ENCODE measurements at places on chromosomes 5 and 9. TPM values are rescaled to one million over a fixed set of nuclear protein-coding genes. Genes with fewer than 3 reads are reported as not detected.

- no peak overlapping the region for H3K4me3 ChIP-seq
- no peak overlapping the region for H3K27ac ChIP-seq
- H3K4me1 ChIP-seq = peaks cover 17% of the 10 kb centered on the region
- H3K27me3 ChIP-seq = no peaks in the 10 kb centered on the region
Measured at GRCh38 chr9:4704129-4704528, 24.8 kb downstream of the CDC37L1 start.

- no peak overlapping the region for H3K4me3 ChIP-seq
- H3K27ac ChIP-seq = no peak overlapping the region
- DNase-seq = no peak
- no peaks in the 10 kb centered on the region for H3K36me3 ChIP-seq
- no peaks in the 10 kb centered on the region for H3K4me1 ChIP-seq
- H3K27me3 ChIP-seq = no peaks in the 10 kb centered on the region
Measured at GRCh38 chr5:97918057-97918456, 735.0 kb upstream of the RIOK2 start.

Gene PCDHB9
- total RNA-seq = not detected

Gene IL13
- total RNA-seq = 0.44 TPM

DNA sequence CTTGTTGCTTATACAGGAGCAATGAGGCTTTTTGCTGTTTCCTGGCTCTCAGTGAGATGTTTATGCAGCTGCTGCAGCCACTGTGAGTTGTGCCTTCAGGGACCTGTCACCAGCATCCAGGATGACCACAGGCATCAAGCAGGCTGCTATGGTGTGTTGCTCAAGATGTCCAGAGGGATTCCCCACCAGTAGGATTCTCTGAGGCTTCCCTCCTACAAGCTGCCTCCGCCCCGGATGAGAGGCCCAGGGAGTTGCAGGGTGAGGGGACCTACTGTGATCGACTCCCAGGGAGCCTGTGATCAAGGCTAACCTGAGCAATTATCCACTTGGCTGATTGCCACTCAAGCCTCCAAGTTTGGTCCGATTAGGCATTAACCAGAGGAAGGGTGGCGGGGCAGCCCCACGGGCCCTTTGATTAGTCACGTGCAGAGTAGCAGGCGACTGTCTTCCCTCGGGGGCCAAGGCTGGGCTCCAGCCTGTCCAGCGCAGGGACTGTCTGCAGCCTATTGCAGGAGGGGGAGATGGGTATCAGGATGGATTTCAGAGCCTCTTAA is 1.8 kb upstream of the FAT2 start:
- no peaks in the 10 kb centered on the region for H3K27me3 ChIP-seq
- no peaks in the 10 kb centered on the region for H3K36me3 ChIP-seq
- H3K4me1 ChIP-seq = peaks cover 1% of the 10 kb centered on the region

GRCh38 chr9:27659001-27659400 is 85.7 kb upstream of the C9orf72 start:
- H3K27ac ChIP-seq = no peak overlapping the region
- no peak overlapping the region for H3K4me3 ChIP-seq
- H3K36me3 ChIP-seq = no peaks in the 10 kb centered on the region
- DNase-seq = no peak

GRCh38 chr5:59656351-59657254 is 236.9 kb downstream of the PDE4D start:
- no peak overlapping the region for H3K27ac ChIP-seq
- H3K4me3 ChIP-seq = no peak overlapping the region
- H3K27me3 ChIP-seq = no peaks in the 10 kb centered on the region
- peaks cover under 1% of the 10 kb centered on the region for H3K4me1 ChIP-seq
- no peak for DNase-seq
- no peaks in the 10 kb centered on the region for H3K36me3 ChIP-seq

DNA sequence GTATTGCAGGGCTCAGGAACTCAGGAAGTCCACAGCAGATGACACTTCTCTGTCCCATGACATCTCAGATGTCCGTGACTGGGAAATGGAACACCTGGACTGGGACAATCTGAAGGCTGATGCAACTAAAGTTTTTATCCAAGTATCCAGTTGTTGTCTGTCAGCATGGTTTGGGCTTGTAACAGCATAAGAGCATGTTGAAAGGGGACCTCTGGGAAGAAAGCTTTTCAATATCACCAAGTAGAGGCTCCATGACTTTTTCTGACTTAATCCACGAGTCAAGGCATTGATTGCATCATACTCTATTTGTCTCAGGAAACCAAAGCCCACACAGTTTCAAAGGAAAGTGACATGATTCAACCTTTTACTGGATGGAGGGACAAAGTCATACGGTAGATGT is 807.7 kb downstream of the MTRR start:
- H3K4me1 ChIP-seq = no peaks in the 10 kb centered on the region
- no peak overlapping the region for H3K4me3 ChIP-seq
- H3K27me3 ChIP-seq = no peaks in the 10 kb centered on the region
- no peaks in the 10 kb centered on the region for H3K36me3 ChIP-seq

Gene WNK2
- 0.89 TPM for total RNA-seq

GRCh38 chr5:150541895-150542294 is 34.0 kb downstream of the NDST1 start:
- H3K36me3 ChIP-seq = peaks cover 6% of the 10 kb centered on the region
- DNase-seq = no peak
- H3K4me1 ChIP-seq = no peaks in the 10 kb centered on the region
- no peaks in the 10 kb centered on the region for H3K27me3 ChIP-seq
- H3K27ac ChIP-seq = no peak overlapping the region

- H3K36me3 ChIP-seq = peaks cover 49% of the 10 kb centered on the region
- H3K4me3 ChIP-seq = no peak overlapping the region
- H3K4me1 ChIP-seq = peaks cover 15% of the 10 kb centered on the region
- H3K27me3 ChIP-seq = no peaks in the 10 kb centered on the region
- H3K27ac ChIP-seq = no peak overlapping the region
Measured at GRCh38 chr5:37738865-37739488, 100.9 kb downstream of the GDNF start.

GRCh38 chr5:45508135-45508534 is 188.0 kb downstream of the HCN1 start:
- H3K4me1 ChIP-seq = no peaks in the 10 kb centered on the region
- H3K27me3 ChIP-seq = no peaks in the 10 kb centered on the region
- H3K36me3 ChIP-seq = no peaks in the 10 kb centered on the region

DNA sequence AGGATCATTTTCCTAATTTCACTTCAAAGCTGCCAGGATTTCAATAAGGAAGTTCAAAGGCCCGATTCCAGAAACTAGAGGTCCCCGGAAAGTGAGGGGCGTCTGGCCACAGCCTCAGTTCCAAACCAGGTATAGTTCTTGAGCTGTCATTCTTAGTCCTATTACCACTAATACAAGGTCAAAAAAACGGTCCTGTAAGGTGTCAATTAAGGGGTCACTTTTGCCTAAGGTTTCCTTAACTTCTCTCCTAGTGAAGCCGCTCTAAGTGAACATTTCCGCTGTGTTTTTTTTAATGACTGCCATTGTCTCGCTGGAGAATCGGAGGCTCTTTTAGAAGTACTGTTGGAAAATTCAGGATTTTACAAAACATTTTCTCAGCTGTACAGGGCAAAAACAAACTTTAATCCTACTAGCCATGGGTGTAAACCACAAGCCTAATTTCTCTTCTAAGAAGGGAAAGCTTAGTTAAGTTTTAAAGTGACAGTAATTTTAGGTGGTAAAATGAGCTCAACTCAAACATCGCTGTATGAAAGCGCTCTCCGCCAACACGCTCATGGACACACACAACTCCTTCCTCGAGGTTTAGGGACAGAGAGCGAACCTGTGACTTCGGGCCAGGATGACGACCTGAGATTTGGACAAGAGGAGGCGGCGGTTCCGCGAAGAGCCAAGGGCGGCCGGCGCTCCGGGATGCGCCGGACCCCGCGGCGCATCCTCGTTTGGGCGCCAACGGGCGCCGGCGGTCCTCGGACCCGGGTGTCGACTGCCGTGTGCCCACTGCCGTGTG is 76.7 kb upstream of the IFNE start:
- peak; percentile 24 for DNase-seq
- H3K4me1 ChIP-seq = peaks cover 49% of the 10 kb centered on the region
- H3K27ac ChIP-seq = peak overlapping the region; percentile 62
- peaks cover 4% of the 10 kb centered on the region for H3K36me3 ChIP-seq
- peaks cover 20% of the 10 kb centered on the region for H3K27me3 ChIP-seq

GRCh38 chr5:123543438-123543837 is 31.5 kb downstream of the CSNK1G3 start:
- H3K36me3 ChIP-seq = peaks cover 2% of the 10 kb centered on the region
- H3K27ac ChIP-seq = no peak overlapping the region
- no peak overlapping the region for H3K4me3 ChIP-seq
- peaks cover 48% of the 10 kb centered on the region for H3K4me1 ChIP-seq

GRCh38 chr9:104276709-104277245 is 182.7 kb downstream of the SMC2 start:
- peaks cover 4% of the 10 kb centered on the region for H3K27me3 ChIP-seq
- no peak overlapping the region for H3K4me3 ChIP-seq
- no peaks in the 10 kb centered on the region for H3K4me1 ChIP-seq
- H3K27ac ChIP-seq = no peak overlapping the region

DNA sequence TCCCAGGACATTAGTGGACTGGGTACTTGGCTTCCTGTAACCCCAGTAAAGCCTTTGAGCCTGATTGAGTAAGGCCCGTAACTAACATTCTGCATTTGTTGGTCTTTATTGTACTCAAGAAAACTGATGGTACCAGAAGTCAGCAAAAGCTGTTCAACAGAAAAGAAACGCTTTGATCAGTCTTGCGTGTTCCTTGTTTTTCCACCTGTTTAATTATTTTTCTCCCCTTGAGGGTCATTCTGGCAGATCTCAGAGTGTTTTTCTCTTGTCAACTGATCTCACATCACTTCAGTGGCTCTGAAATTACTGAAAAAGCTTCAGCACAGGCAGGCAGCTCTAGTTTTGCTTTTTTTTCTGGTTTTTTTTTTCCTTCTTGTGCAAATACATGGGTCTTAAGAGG is 6.1 kb upstream of the TMEM268 start:
- peaks cover 8% of the 10 kb centered on the region for H3K4me1 ChIP-seq
- DNase-seq = no peak
- H3K36me3 ChIP-seq = peaks cover 33% of the 10 kb centered on the region
- no peak overlapping the region for H3K4me3 ChIP-seq

DNA sequence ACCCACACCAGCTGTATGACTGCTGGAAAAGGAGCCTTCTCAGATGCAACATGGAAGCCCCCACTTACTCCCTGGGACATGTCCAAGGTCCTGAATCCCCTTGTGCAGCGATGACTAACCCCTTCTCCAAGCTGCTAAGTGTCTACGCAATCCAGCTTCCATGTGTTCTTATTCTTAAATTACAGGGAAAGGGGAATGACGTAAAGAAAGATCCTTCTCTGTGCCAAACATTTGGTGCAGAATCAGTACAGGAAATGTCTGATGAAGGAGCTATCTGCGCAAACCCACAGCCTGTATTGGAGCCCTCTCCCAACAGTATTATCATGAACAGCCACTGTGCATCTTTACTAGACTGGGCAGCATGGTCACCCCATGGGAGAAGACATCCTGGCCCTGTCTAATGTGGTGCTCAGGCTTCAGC is 183.2 kb downstream of the FRMD3 start:
- H3K36me3 ChIP-seq = no peaks in the 10 kb centered on the region
- H3K27ac ChIP-seq = no peak overlapping the region
- no peaks in the 10 kb centered on the region for H3K4me1 ChIP-seq
- DNase-seq = no peak
- no peak overlapping the region for H3K4me3 ChIP-seq

Gene MTAP
- 87.5 TPM for total RNA-seq

DNA sequence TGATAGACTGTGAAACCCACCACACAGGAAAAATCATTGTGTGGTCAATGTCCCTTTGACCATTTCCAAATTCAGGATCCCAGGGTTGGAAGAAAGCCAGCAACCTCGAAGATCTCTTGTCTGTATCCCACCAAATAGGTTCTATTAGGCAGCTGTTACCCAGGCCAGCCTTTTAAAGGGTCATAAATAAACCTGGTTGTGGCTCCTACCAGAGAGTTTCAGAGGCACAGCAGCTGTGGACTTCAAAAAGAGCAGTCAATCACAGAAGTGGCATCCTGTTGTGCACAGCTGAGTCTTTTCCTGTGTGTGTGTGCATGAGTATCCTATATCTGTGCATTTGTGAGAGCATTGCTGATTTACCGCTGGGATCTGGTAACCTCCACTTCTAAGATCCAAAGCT is 23.7 kb upstream of the OR2S2 start:
- H3K27me3 ChIP-seq = peaks cover 46% of the 10 kb centered on the region
- DNase-seq = no peak
- H3K36me3 ChIP-seq = no peaks in the 10 kb centered on the region
- H3K4me3 ChIP-seq = no peak overlapping the region

DNA sequence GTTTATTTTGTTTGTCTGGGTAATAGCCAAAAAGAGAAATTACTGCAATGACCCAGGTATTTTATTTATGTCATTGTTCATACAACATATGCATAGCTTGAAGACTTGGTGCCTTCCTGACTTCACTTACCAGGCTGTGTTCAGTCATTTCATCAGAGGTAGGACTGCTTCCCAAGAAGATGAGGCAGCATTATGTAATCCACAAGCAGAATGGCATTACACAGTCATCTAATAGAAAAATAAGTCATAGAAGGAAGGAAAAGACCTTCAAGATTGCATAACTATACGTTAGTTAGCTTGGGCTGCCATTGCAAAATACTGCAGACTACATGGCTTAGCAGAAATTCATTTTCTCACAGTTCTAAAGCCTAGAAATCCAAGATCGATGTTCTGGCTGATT is 167.5 kb downstream of the NMUR2 start:
- H3K4me3 ChIP-seq = no peak overlapping the region
- no peak for DNase-seq
- H3K27ac ChIP-seq = no peak overlapping the region
- no peaks in the 10 kb centered on the region for H3K36me3 ChIP-seq

DNA sequence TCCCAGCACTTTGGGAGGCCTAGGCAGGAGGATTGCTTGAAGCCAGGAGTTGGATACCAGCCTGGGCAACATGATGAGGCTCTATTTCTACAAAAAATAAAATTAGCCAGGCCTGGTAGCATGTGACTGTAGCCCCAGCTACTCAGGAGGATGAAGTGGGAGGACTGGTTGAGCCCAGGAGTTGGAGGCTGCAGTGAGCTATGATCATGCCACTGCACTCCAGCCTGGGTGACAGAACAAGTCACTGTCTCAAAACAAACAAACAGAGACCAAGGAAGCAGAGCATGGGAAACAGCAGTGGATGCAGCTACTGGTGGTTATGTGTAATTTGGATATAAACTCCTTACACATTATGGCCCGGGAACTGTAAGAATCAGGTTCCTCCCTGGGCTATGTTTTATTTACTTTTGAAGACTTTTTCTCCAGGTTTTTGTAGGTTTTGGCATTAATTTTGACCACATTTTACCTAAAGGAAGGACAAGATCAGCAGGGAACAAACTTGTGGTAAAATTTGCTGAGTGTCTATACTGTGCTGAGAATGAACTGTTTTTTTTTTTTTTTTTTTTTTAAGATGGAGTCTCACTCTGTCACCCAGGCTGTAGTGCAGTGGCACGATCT is 8.3 kb downstream of the KIF2A start:
- peaks cover 80% of the 10 kb centered on the region for H3K4me1 ChIP-seq
- H3K27me3 ChIP-seq = no peaks in the 10 kb centered on the region
- H3K27ac ChIP-seq = no peak overlapping the region
- H3K4me3 ChIP-seq = no peak overlapping the region
- H3K36me3 ChIP-seq = peaks cover 62% of the 10 kb centered on the region

Gene FAM151B
- 0.30 TPM for total RNA-seq

Gene SAPCD2
- total RNA-seq = 15.4 TPM

GRCh38 chr5:173984218-173984617 is 4.8 kb upstream of the C5orf47 start:
- H3K4me3 ChIP-seq = no peak overlapping the region
- H3K27ac ChIP-seq = no peak overlapping the region
- H3K4me1 ChIP-seq = no peaks in the 10 kb centered on the region
- no peak for DNase-seq
- no peaks in the 10 kb centered on the region for H3K36me3 ChIP-seq

- H3K4me1 ChIP-seq = peaks cover 8% of the 10 kb centered on the region
- peak within 1 kb of the TSS; percentile 65 for H3K4me3 ChIP-seq
- DNase-seq = peak; percentile 76
- no peaks in the 10 kb centered on the region for H3K36me3 ChIP-seq
Measured at GRCh38 chr5:176810081-176810597, at the start of gene UNC5A. UNC5A (plus strand) TSS chr5:176810559; CDS start chr5:176810751, 192 bp downstream.
